ENCODE measurements at places on chromosomes 3 and 15. TPM values are rescaled to one million over a fixed set of nuclear protein-coding genes. Genes with fewer than 3 reads are reported as not detected.

Gene GOLGA6B
- total RNA-seq = not detected

DNA sequence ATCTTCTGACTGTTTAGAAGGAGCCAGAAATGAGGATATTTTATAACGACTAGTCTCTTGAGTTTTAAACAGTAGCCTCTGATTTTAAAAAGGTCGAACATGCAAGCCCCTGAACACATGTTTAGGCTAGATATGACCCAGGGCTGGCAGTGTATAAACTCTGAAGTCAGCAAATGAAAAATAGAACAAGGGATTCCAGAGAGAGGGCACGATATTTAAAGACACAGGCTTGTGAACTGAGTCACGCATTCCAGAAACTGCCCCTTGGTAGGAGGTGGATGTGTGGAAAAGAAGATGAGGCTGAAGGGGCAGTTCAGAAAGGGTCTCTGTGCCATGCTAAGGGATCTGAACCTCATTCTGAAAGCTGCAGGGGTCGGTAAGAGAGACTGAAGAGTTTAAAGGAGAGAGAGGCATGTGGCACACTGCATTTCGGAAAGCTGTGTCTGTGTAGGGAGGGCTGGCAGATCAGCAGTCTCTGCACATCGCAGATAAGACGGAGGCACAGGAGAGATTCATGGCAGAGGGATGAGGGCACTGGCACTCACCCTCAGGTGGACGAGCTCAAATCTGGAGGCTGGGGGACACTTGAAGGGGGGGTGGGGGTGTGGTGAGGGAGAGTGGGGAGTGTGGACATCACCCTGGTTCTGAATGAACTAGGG lies 22.1 kb downstream of the ST8SIA2 start:
- DNase-seq = no peak

- no peak for DNase-seq
Measured at GRCh38 chr3:14486460-14486859, 53.7 kb downstream of the GRIP2 start.

DNA sequence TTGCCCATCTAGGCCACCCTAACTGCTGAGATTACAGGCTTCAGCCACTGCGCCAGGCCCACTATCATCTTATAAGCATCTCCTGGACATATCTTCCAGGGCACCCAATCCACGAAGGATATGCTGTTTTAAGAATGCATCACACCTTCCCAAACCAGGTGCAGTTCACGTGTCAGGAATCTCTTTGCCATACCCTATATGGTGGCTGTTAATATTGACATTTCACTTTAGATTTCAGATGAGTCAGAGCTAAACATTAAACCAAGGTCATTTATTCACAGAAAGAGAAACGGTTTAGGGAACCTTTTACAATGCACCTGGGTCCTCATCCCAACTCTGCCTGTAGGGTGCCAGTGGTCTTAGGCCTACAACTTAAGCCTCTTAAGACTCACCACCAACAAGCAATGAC lies 85.7 kb downstream of the TBL1XR1 start:
- DNase-seq = no peak
